ENCODE measurements at places on chromosomes 5 and 9.

GRCh38 chr9:109969573-109970237 lies 189.7 kb downstream of the PALM2AKAP2 start:
- DNase-seq, result no peak

DNA sequence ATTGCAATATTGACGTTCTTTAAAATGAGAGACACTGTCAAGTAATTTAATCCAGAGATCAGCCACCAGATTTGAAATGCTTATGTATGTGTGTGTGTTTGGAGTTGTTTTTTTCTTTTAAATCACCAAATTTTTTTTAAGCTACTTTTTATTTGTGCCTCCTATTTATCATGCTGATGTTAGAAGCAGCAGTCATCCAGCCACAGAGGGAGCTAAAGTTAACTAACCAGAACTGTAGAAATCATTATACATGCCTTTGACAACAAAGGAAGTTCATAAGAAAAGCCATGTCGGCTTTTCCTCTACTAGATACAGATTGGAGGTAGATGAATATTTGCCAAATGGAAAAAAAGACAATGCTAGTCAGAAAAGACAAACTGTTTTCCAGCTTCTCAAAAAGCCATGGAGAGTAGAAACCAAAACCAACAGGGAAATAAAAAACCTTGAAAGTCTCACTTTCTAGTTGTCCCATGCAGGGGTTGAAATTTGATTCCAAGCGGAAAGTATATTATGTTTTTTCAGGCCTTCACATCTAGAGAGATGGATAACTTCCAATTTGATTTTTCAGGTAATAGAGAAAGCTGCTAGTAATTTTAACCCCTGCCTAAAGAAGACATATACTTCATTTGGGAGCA lies 4.5 kb downstream of the PURA start:
- DNase-seq, result no peak

DNA sequence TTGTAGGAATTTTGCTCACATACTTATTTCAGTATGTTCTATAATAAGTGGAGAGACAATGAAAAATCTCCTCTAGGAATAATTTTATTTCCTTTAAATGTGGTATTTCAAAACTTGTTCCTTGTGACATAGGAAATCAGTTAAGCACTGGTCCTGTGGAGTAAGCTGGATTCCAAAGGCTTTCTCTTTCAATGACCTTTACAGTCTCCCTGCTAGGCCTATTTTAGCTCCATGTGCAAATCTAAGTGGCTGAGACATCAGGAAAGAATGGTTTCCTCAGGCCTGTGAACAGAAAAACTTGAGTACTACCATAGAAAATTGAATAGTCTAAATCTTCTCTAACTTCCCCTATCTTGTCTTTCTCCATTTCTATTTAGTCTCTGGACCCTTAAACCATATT lies 514.2 kb upstream of the TLE4 start:
- DNase-seq, result no peak

- DNase-seq, result no peak
Observed at GRCh38 chr9:136566901-136567300, 21.1 kb upstream of the NOTCH1 start.

DNA sequence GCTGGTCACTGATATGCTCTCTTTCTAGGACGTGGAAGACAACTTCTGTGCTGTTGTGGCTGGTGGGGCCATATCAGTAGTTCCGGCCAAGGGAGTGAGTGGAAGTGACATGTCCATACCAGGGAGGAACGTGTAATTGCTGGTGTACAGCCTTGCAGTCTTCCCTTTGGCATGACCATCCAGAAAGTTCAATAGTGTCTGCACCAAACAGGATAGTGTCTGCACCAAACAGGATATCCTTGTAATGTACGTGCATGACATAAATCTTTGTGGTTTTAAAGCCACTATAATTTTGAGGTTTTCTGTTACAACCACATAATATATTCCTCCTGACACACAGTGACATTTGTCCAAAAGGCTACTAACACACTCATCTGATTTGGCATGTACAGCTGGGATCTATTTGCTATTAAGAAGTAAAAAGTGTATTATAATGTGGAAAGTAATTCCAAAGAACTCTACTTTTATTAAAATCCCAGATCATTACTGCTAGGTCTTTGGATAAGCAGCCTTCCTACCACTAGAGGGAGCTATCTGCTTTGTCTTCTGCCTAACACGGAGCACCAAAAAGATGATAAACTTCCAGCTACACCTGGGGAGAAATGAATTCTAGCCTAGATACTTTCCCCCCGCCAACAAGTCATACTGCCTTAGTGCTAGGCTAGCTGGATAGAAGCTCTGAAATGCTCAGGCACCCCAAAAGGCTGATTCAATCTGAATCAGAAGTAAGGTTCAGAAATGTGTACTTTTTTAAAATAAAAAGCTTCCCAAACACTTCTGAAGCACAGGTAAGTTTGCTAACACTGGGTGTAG lies 52.7 kb downstream of the RNF145 start:
- peak; percentile 48 for DNase-seq

GRCh38 chr5:137022725-137023124 lies 476.4 kb downstream of the SPOCK1 start:
- no peak for DNase-seq

DNA sequence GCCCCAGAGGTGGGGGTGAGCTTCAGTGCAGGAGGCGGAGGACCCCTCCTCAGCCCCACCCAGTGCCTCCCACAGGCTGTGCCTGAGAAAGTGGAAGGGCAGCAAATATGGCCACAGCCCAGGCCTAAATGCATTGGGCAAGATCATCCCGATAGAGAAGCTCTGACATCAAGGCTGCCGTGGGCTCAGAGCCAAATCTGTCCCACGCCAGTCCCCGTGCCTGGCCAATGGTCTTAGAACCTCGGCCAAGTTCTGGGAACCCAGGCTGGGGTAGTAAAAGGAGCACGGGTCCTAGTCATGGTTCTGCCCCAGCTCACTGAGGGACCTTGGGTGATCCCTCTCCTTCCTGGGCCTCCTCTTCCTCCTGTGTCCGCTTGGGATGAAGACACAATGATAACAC lies 27.7 kb upstream of the TNIP1 start:
- DNase-seq, result no peak

DNA sequence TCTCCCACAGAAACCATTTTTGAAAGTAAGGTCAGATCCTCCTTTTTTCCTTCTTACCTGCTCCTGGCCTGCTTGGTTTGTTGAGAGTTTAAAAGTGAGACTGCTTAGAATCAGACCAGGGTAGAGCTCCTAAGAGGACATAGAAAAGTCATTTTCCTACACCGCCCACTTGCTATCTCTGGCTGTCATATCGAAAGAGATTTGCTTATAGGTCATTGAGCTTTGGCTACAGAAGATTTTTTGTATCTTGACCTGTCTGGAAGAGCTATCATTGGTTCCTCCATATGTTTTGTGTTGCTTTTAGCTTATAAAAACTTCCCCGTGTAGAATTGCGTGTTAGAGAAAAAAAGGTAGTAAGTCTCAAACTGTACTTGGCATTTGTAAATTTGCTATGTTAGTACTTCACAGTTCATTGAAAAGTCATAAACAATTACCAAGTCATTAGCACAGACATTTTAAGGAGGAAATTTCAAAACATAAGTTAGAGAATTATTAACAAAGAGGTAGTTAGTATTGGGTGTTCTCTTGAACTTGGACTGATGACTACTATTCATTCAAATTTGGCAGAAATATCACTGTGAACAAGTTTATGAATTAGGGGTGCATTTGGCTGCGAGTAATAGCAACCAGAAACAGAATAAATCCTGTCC lies 96.6 kb downstream of the MAN2A1 start:
- DNase-seq, result no peak

- DNase-seq, result no peak
Observed at GRCh38 chr9:136806067-136806466, 1.7 kb upstream of the RABL6 start.

DNA sequence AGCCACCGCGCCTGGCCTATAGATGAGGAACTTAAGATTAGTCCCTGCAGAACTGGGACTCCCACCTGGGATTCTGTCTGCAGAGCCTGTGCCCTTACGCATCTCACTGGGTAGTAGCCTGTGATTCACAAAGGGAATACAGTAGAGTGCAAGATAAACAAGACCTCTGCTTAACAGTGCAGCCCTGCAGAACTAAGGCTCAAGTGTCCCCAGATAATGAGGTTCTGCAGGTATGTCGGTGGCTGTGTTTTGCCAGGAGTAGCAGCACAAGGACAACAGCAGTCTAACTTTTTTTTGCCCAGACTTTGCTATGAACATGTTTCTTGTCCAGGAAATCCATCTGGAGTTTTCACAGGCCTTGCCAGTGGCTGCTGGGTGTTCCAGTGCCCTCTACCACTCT lies 59.7 kb downstream of the DCP2 start:
- no peak for DNase-seq

GRCh38 chr5:73437101-73437776 lies 11.3 kb downstream of the FOXD1 start:
- DNase-seq, result no peak

DNA sequence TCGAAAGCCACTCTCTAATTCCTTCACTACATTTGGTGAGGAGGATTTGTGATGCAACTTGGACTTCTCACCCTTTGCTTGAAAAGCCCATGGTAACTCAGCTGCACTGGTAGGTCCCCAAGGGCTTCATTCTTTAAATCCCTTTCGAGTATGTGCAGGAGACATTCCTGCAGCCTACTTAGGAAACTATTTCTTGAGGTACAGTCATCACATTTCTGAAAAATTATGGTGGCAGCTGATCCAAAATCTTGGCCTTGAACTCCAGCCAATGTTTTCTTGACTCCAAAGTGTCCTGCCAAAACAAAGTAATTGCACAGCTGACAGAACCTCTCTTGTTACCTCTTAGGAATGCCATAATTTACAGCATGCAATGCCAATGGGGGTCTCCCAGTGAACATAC lies 99.7 kb downstream of the NPR3 start:
- no peak for DNase-seq

DNA sequence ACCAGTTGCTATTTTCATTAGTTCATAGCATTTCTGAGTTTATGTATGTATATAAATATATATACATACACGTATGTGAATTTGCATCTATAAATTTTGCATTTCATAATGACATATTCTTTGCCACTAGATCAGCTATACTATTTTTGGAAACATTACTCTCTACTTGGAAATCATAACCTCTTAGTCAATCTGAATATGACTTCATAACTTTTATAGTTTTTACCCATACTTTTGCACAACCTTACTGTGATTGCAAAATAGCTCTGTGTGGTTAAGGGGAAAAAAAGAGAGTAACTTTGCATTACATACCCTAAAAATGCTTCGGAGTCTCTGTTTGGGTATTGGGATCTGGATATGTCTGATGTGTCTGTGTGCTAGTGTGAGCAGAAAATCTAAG lies 44.9 kb upstream of the ADAMTSL1 start:
- DNase-seq, result no peak

DNA sequence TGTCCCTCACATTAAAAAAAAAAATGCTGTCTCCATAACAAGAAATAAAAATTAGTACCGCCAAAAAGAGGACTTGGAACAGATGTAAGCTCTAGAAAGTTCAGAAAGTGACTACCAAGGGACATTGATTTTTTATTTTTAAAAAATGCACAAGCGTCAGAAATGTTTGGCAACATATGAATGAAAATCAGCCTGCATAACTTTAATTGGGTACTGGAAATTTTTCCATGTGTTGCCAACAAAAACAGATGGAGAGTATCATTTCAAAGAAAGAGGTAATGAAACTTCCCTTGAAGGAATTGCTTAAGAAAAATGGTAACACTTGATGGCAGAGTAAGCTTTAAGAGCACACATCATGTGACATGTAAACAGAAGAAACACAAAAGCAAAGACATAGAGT lies 47.2 kb downstream of the OR2K2 start:
- no peak for DNase-seq

GRCh38 chr5:143665866-143666265 lies 146.1 kb upstream of the HMHB1 start:
- DNase-seq, result no peak

GRCh38 chr9:81748091-81748490 lies 58.7 kb upstream of the TLE1 start:
- DNase-seq, result no peak

DNA sequence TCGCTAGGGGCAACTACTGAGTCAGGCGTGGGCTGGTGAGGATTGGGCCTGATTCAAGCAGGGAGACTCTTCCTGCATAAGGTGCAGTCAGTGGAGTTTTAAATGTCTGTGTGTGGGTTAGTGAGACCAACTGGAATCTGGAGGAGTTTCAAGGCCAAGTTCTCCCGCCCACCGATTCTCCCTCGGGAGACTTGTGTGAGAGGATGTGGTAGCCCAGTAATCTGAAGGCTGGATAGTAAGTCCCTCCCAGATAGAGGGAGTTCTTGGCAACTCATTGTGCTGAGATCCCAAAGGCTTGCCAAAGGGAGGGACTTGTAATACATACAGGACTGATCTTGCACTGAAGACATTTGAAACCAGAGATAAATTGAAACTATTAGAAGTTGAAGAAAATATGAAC lies 51.8 kb downstream of the WDR36 start:
- no peak for DNase-seq

- peak; percentile 16 for DNase-seq
Observed at GRCh38 chr5:160938532-160938931, 86.5 kb upstream of the ATP10B start.

GRCh38 chr5:53815471-53815870 lies 255.0 kb downstream of the NDUFS4 start:
- no peak for DNase-seq

GRCh38 chr9:134560206-134560605 lies 81.4 kb upstream of the COL5A1 start:
- no peak for DNase-seq

DNA sequence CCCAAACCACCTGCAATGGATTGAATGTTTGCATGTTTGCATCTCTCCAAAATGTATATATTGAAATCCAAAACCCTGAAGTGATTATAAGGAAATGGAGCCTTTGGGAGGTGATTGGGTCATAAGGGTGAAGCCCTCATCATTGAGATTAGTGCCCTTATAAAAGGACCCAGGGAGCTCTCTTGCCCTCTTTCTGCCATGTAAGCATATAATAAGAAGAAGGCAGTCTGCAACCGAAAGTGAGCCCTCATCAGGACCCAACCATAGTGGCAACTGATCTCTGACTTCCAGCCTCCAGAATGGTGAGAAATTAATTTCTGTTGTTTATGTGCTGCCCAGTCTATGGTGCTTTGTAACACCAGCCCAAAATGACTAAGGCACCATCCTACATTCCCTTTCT lies 115.7 kb upstream of the EFNA5 start:
- DNase-seq, result no peak

DNA sequence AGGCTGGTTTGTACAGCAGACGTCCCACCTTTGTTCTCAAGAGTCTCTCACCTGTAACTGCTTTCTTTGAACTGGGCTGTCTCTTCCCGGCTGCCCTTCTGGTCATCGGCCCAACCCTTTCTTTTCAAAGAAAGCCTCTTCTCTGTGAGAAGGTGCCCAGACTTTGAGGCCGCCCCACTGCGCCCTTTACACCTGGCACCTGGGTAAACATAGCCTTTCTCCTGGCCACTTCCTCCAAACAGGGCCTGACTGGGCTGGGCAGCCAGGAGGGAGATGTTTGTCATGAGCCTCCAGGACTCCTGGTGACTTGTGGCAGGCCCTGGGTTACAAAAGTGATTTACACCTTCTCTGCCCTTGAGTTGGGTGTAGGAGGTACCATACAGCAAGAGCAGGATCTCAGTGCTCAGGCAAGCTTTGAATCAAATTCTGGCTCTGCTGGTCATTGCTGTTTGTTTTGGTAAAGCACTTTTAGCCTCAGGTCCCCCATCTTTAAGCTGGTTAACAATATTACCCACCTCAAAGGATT lies 127.2 kb upstream of the CXCL14 start:
- DNase-seq, result no peak
